Fibroblast of skin of scalp (primary cell): ENCODE measurements at places on chromosomes 3 and 15.

- peak; percentile 37 for DNase-seq
These were observed 753 bp downstream of the INAFM2 start for GRCh38 chr15:40323953-40324937.

DNA sequence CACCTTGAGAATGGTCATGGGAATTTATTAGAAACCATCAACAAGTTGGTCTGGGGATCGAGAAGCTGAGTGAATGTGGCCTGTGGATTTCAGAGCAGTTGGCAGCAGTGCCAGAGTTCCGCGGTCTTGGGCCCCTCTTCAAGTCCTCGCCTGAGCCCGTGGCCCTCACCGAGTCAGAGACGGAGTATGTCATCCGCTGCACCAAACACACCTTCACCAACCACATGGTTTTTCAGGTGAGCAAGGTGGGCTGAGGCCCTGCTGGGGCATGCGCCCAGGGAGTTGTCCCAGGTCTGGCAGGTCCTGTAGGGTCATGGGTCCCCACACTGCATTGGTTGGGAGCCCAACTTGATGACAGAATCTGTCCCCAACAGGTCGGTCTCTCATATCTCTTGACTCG, 7.0 kb upstream of the HMCES start:
- DNase-seq = no peak

DNA sequence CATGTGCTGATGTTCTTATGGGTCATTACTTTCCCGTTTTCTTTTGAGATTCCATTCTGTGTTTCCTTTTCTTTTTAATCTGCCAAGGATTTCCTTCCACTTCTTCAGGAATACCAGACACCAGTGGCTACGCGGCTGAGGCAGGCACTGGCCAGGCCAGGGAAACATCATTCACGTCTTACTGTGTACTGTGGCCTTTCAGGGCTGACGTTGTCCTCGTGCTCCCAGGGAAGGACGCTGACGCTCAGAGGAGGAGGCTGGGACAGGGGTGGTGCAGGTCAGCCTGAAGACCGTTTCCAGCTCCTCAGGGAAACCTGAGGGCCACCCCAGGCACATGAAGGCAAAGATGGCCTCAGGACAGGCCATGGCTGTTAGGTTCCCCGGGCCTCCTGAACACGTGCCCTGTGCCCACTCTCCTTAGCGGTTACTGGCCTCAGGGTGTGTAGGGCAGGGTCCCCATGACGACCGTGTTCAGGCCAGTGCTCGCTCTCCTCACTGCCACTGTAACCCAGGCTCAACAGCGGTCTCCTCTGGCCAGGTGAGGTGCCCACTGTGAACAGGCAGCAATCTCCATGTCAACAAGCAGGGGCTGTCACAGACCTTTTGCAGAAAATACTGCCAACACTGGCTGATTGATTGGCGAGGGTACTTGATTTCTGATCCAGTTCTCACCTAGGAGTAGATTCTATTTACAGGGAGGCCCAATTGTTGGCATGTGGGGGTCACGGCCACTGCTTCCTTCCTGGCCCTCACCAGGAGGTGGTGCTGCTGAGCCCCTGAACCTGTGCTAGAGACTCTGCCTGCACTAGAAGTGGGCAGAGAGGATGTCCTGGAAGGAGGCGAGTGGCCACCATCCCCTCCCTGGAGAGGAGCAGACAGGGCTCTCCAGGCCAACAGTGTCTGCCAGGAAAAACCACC, 169.5 kb downstream of the ATP10A start:
- peak; percentile 36 for DNase-seq

GRCh38 chr3:29481249-29481648, 200.4 kb downstream of the RBMS3 start:
- no peak for DNase-seq

DNA sequence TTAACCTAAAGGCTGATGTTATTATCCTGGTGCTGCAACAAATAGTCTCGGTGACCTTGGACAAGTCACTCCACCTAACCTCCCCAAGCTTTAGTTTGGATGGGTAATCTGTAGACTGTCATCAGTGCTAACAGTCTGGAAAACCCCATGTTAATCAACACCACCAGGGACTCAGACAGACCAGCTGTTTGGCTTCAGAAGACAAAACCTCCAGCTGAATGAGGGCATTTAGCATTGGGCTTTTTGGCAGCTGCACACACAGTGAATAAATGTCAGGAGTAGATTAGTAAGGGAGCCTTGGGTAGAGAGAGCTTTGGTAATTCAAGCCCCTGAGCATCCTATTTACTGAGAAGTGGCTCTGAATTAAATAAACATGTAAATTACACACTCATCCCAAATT, 24.9 kb upstream of the C3orf80 start:
- no peak for DNase-seq
